ENCODE measurements at places on chromosomes 4 and X.

DNA sequence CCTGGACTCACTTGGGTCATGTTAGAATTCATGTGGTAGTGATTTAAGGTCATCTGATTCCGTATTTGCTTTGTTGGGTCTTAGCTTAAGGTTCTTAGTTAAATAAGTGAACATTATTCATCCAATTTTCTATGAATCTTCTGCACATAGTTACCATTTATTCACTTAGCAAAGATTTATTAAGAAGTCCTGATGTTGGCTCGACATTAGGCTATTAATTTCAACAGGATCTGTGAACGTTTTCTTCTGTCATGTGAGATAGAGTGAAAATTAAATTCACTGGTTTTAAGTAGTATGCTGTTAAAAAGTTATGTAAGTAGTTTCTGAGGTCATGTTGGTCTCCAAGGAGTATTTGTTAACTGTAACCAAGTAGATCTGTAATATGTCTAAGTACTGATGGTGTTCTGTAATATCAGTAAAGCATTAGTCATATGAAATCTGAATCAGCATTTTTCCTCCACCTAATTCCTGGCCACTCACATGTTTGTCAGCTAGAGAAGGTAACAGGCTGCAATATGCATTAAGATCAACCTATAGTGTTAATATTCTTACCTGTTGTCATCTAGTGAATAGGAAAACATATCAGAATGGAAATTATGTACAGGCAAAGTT is 155.6 kb downstream of the PCDH7 start:
- DNase-seq: no peak

GRCh38 chr4:2933566-2934076 is 29.6 kb downstream of the NOP14 start:
- DNase-seq: no peak

DNA sequence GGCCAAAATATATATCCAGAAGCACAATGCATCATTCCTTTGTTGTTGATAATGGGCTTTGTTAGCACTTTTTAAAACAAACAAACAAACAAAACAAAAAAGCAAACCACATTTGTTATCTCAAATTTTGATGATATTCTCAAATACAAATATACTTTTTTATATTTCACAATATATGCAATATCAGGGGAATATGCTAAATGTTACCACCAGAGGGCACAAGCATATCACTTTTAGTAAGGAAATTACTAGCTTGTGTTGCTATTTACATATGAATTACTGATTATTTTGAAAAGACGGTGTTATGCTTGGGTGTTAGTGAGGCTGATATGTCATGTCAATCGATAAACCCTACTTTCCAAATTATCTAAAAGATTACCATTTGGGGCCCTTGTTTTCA is 29.1 kb downstream of the RIPPLY1 start:
- DNase-seq: no peak

DNA sequence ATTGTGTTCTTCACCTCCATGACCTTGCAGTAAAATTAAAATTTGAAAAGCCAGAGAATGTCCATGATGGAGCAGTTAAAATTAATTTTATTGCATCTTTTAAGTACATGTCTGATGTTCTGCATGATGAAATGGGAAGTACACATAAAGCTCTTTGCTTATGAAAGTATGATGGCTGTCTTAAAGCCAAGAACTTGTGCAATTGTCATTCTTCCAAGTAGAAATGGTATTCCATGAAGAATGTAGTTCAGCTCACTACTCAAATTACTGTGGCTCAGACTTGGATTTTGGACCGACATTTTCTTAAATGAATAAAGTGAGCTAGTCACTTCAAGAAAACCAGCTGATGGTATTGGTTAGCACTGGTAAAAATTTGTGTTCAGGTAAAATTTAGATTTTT is 161.7 kb upstream of the CXCL13 start:
- no peak for DNase-seq

DNA sequence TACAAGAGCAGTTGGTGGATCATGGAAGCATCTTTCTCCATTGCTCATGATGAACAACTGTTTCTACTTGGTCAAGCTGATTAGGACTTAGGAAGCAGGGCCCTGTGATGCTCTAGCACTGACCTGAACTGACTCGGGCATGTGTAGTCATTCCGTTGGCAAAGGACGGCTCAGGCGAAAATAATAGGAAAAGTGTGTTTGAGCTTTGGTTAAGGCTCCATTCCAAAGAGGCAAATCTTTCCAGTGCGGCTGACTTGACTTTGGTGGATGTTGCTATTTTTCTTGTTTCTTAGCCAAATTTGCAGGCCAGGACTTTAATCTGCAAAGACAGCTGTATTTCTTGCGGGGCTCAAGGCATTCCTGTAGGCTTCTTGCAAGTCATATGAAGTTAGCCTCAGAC is 39.5 kb downstream of the ZNF518B start:
- no peak for DNase-seq

DNA sequence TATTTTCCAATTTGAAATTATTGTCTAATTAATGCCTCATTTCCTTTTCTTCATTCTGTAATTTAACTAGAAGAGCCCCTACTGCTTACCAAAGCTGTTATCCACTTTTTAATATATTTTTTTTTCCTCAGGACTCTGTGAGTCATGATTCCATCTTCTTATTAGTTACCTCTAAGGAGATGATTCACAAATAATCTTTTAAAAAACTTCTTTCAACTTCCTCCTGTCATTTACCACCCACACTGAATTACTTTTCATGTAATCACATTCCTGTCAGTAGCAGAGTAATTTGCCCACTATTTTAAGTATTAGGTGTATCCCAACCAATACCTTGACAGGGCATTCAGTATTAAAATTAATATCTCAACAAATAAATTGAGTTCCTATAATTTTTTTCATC is 470.9 kb upstream of the ADGRL3 start:
- no peak for DNase-seq

GRCh38 chr4:10740891-10741620 is 56.5 kb upstream of the CLNK start:
- DNase-seq: no peak

DNA sequence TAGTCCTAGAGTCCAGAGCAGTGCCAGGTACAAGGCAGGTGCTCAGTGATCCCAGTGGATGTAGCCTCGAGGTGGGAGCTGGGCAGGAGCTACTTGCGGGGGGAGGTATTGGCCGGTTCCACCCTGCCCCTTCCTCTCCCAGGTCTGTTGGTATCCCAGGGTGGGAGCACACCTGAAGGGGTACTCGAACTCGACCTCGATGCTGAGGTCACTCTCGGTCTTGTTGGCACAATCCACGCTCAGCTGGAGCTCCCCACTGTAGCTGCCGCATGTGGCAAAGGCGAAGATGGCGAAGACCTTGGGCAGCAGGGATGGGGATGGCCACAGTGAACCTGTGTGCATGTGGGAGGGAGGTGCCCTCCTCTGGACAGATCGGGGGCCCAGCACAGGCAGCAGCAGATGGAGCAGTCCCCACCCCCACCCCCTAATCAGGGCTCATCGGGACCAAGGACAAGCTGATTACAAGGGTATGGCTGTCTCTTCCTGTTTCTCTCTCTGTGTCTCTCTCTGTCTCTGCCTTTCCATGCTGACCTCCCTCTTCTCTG is 2.4 kb downstream of the SYP start:
- no peak for DNase-seq

DNA sequence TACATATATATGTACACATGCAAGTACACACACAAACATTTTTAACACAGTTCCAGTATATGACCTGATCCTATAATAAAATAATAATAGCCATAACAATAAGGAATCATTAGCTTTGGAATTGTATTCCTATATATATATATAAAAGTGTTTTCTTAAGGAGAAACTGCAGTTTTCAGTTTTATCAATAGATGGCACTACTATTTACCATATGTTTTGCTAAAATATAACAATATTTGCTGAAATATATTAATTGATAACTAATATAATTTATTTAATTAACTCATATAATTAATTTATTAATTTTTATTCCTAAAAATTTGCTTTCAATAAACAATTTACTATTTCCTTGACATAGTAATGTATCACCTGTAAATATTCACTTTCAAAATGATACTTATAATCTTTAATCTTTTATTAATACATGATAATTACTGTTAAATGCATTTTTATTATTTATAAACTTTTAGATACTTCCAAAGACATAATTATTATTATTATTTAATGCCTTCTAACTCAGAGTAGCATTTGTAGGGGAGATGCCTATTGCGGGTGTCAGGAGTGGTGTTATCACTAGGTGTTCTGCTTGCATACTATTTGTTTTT is 599.5 kb downstream of the FSTL5 start:
- DNase-seq: no peak

DNA sequence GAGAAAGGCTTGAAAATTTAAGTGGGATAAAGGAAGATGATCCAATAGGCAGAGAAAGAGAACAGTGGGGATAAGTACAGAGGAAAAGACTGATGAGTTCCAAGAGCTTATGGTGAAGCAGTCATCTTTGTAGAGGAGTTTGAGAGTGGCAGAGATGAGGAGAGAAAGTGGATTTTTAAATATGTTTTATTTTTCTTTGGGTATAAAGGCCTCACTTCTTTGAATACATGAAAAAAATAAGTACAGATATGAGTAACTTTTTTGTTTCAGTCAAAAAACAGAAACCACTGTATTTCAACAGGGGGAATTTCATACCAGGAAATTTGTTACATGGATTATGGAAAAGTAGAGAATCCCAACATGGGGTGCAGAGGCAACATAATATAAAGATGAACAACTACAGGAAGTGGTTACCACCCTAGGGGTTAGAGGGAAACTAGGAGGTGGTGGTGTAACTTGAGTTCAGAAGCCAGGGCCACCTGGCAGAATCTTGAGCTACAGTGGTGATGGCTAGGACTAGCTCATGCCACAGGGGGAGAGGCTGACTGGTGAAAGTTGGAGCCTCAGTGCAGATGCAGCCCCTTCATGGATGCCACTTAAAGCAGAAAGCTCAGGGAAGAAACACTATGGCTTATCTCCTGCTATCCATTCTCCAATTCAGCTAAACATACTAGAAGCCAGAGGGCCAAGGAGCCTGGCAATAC is 3.4 kb upstream of the CYBB start:
- DNase-seq: no peak

Measured in stimulated activated CD4-positive, alpha-beta T cell treated with anti-CD3 and anti-CD28 coated beads, Interleukin-4, amount 100 ng/mL, for 24 hours (primary cell).